Activated CD4-positive, CD25-positive, alpha-beta regulatory T cell (primary cell): ENCODE measurements at places on chromosomes 7 and 10.

DNA sequence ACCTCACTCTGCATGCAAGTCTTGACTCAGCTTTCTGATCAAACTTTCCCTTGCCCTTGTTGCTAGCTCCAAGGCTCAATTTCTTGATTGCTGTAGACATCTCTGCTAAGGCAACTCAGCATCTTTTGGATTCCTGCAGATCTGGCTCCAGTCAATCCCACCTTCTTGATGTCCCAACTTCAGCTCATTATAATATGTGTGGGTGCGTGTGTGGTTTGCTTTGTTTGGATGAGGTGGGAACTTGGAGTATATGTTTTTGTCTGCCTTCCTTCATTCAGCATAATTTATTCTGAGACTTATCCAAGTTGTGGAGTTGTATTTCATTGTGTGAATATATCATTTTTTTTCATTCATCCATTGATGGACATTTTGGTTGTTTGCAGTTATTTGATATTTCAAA, 364.8 kb upstream of the IGFBP3 start:
- no peak for DNase-seq

- no peak for DNase-seq
Measured at GRCh38 chr7:97513326-97513725, 218.6 kb upstream of the TAC1 start.

GRCh38 chr7:158804335-158804734, 25.0 kb downstream of the ESYT2 start:
- DNase-seq, result no peak

DNA sequence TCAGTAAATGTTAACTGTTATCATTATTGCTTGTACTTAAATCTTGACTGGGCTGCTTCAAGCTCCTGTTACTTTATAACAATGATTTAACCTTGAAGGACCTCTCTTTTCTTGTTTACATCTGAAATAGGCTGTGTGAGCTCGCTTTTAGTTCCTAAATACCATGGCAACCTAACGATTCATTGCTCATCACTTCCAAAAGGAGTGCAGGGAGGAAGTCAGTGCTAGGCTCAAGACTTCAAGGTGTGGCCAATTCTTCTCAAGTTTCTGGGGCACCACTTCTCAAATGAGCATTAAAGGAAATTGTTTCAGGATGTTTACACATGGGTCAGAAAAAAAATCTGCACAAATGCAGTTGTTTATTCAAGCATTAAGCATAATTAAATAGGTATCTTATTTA, 284.2 kb downstream of the MTERF1 start:
- no peak for DNase-seq

- DNase-seq, result peak; percentile 20
Measured at GRCh38 chr7:3154881-3155494, 111.3 kb upstream of the CARD11 start.

GRCh38 chr7:75967487-75967997, 26.9 kb downstream of the TMEM120A start:
- DNase-seq, result no peak

- DNase-seq, result no peak
Measured at GRCh38 chr7:23284871-23285270, 14.3 kb upstream of the MALSU1 start.

GRCh38 chr7:132687016-132687415, 110.7 kb upstream of the PLXNA4 start:
- DNase-seq, result no peak

DNA sequence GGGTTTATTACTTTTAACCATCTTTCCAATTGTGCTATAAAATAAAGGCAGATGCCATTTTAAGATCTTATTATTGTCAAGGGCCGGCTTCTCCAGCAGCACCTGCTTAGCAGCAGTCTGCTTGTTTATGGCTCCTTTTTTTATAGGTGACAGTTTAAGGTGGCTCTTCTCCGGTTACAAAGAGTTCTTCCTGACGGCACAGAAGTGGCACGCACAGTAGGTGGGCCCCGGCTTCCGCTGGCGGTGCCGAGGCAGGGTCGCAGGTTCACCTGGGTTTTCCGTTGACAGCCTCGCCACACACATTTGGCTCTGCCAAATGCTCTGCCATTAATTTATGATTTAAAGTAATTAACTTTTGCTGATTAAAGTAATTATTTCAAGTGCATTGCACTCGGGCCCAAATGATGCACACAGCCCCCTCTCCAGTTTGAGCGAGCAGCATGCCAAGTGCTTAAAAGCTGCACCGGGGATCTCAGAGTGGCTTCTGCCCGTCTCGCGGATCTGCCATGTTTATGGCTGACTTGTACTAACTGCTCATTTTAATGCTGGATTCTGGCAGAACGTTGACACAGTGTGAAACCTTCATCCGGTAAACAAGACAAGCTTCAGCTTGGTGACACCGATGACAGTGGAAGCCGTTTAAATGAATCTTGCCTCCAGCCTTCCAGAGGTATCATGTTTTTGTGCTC, 355.1 kb upstream of the MKI67 start:
- DNase-seq, result no peak

- DNase-seq, result no peak
Measured at GRCh38 chr10:132102071-132102716, 36.4 kb downstream of the JAKMIP3 start.

DNA sequence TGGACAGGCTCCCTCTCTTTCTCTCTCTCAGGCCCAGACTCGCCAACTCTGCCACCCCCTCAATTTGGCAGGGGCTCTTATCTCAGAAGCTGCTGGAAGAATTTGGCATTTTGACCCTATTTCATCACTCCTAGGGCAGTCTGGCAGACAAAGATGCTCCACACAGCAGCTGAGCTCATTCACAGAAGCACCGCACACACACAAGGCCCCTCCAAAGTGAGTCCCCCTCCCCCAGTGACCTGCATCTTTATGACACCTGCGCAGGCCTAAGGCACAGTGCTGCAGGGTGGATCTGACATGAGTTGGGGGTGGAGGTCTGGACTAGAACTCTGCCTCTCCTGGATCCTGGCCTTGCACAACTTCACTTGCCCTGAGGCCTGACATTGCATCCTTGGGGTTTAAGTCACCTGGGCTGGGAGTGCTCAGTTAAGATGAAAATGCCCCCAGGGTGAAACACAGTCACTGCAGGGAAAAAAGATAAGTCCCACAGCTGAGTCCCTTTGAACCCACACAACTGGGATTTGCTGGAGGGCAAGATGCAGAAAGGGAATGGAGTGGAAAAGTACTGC, 41.1 kb upstream of the DUSP5 start:
- DNase-seq, result no peak

DNA sequence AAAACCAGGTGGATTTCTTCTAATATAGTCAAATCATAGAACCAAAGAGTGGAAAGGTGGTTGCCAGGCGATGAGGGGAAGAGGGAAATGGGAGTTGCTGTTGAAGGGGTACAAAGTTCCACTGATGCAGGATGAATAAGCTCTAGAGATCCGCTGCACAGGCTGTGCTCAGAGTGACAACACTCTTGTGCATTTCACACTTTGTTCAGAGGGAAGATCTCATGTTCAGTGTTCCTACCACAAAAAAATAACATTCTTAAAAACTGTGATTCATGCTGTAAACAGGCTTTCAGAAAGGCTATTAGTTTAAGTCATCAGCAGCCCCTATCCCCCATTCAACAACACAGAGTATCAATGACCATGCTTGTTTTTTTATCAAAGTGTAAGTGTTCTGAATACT, 213.8 kb downstream of the COBL start:
- DNase-seq, result no peak

- no peak for DNase-seq
Measured at GRCh38 chr7:30688718-30689221, 6.5 kb upstream of the CRHR2 start.

GRCh38 chr10:132392811-132393694, 3.9 kb upstream of the PWWP2B start:
- no peak for DNase-seq
